ENCODE measurements at places on chromosomes 2 and 18.
A peak's percentile ranks its signal among the peaks of the same experiment; 100 is the strongest.

GRCh38 chr2:137886083-137886831, 78.0 kb upstream of the HNMT start:
- no peak for DNase-seq

- DNase-seq = no peak
Measured at GRCh38 chr2:172877826-172878225, 142.2 kb downstream of the RAPGEF4 start.

GRCh38 chr18:26593365-26594320, 45.3 kb upstream of the KCTD1 start:
- DNase-seq = no peak

GRCh38 chr2:14867853-14868252, 235.3 kb downstream of the LRATD1 start:
- DNase-seq = no peak

- DNase-seq = no peak
Measured at GRCh38 chr2:202036601-202037037, 3.0 kb downstream of the FZD7 start.

DNA sequence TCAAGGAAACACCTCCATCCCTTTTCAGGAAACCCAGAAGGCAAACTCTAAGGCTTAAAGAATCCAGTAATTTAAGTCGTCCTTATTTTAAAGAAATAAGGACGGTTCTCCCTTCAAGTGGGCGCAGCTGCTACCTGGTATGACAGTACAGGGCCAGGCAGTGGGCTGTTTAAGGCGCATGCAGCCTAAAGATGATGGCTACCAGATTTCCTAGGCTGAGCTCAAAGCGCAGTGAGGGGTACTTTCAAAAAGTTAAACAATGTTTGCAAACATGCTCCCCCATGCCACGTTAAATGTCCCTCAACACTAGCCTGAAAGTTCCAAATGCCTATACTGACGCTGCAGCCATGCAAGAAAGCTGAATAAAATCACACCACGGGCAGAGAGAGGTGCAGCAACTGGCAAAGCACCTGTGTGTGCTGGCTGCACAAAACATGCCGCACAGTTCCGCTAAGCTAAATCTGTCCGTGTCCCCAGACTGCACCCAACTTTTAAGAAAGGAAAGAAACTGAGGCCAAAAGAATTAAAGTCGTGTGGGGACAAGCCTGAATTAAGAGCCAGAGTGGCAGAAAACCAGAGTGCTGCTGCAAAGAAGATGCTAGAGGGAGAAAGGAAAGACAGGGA, 583 bp downstream of the HIBCH start:
- DNase-seq = peak; percentile 19

DNA sequence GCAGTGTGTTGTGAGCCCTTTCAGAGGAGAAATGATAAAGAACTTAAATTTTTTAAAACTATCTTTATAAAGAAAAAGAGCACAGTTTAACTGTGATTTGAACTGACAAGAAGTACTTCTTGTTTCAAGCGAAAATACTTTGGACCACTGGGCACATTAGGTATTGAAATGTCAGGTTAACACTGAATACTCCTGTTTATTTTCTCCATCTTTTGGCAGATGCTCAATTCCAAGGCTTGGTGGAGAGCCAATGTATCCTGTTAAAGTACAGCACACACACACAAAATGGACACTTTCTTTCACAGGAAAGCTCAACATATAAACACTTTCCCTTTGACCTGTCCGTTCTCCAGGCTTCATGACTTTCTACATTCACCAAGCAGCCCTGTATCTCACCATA, 32.6 kb upstream of the SP3 start:
- no peak for DNase-seq

DNA sequence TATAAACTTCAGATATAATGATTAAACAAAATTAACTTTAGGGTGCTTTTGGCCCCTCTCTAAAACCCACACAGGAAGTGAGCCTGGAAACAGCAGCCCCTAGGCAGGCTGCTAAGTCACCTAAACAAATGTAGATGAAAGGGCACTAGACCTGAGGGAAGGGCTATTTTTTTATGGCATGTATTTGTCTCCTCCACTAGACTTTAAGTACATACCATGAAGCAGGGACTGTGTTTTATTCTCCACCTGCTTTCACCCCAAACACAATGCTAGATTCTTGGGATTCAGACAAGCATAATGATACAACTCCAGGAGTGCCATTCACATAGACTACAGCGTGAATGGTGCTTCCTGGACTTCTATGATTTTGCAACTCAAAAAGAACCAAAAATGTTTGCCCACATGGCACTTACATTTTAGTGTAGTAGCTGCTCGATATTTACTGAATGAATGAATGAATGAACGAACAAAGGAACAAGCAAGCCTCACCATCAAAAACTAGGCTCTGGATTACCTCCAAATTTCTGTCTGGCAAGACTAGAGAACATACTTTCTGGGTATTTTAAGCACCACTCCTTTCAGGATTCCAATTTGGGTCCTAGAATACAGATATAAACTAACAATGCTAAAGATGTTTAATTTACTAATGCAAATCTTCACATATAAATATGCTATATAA, 10.1 kb downstream of the ATAD2B start:
- DNase-seq = no peak

- DNase-seq = no peak
Measured at GRCh38 chr2:1775511-1776035, 31.3 kb upstream of the PXDN start.

DNA sequence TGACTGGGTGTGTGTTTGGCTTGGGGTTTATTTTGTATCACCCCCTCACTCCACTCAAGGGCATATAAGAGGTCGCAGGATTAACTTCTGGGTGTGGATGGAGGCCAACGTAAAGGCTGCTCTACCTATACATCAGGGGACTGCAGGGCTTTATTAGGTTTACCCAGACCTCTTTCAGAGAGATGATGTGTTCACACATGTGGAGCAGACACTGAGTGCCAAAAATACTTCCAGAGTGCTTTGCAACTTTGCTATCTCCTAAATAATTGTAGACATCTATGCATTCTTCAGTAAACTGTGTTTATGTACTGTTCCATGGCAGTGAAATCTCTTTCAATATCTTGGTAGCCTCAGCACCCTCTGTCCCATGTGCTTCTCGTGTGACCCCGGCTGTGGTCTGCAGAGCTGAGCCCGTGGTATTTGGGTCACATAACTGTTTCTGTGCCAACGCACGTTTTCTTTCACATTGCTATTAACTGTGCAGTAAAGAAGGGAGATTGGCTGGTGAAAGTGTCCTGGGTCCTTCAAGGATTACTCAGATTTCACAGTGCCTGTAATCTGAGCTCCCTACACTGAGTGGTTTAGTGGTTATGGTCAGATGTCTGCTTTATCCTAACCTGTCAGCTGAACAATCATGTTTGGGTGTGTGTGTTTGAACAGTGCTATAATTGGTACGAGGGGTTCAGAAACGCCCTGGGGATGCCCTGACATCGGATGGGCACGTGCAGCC, 208.1 kb downstream of the VAPA start:
- DNase-seq = no peak

- no peak for DNase-seq
Measured at GRCh38 chr2:128452536-128453530, 134.2 kb upstream of the HS6ST1 start.

GRCh38 chr18:44696892-44697291, 16.2 kb downstream of the SETBP1 start:
- DNase-seq = no peak

GRCh38 chr2:181627545-181627944, 29.4 kb downstream of the CERKL start:
- DNase-seq = no peak

- no peak for DNase-seq
Measured at GRCh38 chr2:19027626-19028025, 330.8 kb downstream of the OSR1 start.

- no peak for DNase-seq
Measured at GRCh38 chr2:156800065-156800653, 364.0 kb downstream of the GPD2 start.

DNA sequence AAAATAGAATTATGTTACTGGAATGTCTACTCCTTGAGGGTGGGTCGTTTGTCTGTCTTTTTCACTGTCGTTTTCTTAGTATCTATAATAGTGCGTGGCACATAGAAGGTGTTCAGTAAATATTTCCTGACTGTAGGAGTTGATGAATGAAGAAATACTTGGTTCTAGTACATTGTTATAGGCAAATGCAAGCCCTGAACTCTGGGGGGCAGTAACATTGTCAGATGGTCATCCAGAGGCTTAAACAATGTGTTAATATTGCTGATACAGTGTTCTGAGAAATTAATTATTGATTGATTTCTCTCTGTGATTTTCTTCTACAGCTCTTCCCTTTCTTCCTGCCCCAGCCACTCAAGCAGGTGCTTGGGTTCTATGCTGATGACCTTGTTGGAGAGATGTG, 24.4 kb upstream of the THOC1 start:
- no peak for DNase-seq

DNA sequence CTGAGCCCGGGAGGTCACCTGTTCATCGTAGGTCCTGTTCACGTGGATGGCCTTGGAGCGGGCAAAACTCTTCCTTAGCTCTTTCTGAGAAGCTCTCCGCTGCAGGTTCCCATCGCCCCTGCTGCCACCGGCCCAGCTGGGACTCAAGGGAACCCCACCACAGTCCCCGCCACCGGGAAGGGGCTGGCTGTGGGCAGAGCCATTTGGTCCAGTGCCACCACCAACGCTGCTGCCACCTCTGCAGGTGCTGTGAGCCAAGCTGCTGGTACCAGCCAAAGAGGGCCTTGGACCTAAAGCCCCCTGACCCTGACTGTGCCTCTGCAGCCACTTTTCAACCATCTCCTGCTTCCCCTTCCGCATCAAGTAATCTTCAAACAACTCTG, 586 bp downstream of the PDE11A start:
- DNase-seq = no peak

DNA sequence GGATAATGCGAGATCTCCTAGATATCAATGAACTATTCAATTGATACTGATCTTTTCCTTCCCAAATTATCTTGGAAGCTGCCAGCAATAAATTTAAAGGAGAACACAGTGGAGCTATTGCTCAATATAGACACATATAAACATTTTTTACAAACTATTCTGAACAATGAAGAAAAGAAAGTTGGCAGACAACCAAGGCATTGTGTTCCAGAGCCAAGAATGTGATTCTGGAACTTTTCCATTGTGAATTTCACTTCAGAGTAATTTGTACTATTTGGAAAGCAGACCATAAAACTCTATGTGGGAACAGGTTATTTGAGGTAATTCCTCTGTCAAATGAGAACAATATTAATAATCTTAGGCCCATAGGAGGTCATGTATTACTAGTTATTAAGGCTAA, 588.2 kb downstream of the IRS1 start:
- DNase-seq = no peak

DNA sequence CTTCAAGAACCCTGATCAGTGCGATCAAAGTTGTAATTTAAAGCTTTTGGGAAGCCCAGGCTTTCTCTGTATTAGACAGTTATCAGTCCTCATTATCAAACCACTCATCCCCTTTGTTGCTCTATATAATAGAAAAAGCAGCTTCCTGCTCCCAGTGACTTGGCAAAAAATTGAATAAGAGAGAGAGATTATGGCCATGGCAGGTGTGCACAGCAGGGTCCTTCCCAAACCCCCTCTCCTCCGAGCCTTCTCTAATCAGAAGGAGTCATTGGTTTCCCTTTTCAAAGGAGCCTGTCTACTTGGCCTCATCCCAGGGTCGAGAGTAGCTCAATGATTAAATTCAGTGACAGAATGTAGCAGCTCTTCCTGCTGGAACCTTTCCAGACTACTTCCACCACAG, 81.5 kb downstream of the SEMA4F start:
- DNase-seq = no peak

GRCh38 chr18:14919666-14920065, 171.7 kb downstream of the ANKRD30B start:
- DNase-seq = no peak

- no peak for DNase-seq
Measured at GRCh38 chr2:109143214-109144187, 14.5 kb downstream of the SH3RF3 start.

DNA sequence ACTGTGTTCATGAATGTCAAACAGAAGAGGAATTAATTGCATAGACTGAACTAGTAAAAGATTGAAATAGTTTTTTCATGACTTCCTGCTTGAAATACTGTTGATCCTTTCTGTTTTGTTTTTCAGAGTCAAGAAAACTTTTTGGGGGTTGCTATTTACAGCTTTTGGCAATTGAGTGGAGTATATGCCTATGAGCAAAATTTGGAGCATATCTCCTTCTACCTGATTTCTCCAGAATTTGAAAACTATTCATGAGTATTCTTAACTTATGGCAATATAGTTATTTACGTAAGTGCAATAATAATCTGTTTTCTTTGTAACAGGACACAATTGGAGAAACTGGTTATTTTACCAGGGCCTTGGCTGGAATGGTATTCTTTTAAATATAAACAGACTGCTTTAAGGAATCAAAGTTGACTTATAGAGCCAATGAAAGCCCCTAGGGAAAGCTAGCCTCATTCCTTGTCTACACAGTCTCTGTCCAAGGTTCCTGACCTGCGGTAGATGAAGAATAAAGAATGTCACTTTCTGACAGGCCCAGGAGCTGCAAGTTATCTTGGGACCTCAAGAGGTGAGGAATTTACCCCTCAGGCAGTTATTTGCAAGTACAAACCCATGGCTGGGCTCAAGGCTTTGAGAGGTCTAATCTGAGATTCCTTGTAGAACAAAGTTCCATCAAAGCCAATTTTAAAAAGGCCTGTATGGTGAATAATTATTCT, 193.5 kb upstream of the NDUFV2 start:
- DNase-seq = no peak

GRCh38 chr2:72754628-72755320, 71.1 kb downstream of the EXOC6B start:
- DNase-seq = no peak

GRCh38 chr2:217964275-217965161, 38.3 kb downstream of the TNS1 start:
- no peak for DNase-seq

DNA sequence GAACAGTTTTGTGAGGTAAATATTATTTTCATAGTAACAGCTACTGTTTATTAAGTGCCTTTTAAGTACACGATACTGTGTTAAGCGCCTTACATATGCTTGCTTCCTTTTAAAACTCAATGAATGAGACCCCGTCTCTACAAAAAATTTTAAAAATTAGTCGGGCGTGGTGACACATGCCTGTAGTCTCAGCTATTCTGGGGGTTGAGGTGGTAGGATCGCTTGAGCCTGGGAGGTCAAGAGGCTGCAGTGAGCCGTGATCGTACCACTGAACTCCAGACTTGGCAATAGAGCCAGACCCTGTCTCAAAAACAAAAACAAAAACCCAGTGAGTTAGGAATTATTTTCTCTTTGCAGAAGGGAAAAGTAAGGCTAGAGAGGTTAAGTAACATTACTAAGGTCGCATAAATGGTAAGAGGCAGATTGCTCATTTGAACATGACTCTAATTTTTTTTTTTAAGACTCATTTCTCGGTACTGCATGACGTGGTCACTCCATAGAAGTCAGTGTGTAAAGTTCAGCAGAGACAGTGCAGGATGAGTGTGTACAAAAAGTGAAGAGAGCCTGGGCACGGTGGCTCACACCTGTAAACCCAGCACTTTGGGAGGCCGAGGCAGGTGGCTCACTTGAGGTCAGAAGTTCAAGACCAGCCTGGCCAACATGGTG, 1.1 kb downstream of the METAP1D start:
- no peak for DNase-seq

GRCh38 chr18:31497404-31497835, 557 bp upstream of the DSG2 start:
- DNase-seq = no peak

All from memory B cell (primary cell).